ENCODE measurements at places on chromosomes 16 and 17.

- no peak for DNase-seq
Observed at GRCh38 chr16:58462089-58462488, 37.9 kb upstream of the NDRG4 start.

GRCh38 chr16:22139008-22139407 lies 23.3 kb upstream of the SDR42E2 start:
- no peak for DNase-seq

DNA sequence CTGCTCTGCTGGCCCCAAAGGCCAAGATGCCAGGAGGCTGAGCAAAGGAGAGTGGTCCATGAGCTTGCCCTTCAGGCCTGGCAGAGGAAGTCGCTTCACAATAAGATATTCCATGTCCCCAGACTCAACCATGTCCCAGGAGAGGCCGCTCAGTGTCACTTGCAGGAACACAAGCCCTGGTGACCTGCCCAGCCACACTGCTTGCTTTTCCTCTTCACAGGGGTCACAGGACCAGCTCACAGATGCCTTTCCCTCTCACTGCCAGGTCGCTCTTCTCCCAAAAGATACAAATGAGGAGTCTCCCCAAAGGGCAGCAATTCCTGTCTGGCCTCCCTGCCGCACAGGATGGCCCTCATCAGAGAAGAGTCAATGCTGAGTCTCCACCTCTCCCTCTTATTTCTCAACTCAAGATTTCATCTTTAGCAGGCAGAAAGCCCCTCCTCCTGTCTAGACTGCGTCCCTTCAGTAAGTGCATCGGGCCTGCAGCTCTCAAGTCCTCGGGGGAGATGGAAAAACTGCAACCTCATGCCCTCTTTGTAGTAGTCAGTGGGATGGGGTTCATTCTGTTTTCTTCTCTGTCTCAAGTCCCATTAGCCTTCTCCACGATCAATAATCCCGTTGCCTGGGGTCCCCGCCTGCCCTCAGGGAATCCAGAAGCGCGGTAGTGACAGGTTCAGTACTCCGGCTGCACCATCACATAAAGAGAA lies 5.0 kb downstream of the JUP start:
- no peak for DNase-seq

DNA sequence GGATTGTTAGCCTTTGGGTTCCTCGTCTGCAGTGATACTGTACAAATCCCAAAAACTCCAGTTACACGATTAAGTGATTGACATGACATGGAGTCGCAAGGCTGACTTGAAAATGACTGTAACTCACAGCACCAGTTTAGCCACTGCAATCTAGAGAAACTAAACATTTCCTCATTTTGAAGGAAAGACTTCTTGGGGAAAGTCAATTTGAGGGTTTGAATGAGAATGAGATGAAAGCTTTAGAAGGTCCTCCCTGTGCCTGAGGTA lies 4.8 kb downstream of the BANP start:
- no peak for DNase-seq

- DNase-seq = no peak
Observed at GRCh38 chr17:28384281-28385036, 13.0 kb downstream of the SARM1 start.

DNA sequence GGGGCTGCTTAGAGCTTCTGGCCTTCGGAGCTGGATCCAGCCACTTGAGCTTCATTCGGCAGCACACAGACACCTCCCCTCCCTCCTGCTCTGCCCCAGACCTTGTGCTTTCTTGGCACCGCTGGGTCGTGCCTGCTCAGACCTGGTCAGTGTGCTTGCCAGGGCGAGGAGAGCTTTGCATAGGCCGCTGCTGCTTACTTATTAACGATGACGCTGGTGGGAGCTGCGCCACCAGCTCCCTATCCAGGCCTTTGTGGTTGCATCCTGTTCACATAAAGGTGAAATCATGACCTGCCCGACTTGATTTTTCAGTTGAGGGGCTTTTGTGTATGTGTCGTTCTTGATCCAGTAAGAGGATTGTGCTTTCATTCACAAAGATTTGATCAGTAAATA lies 101.1 kb downstream of the MSI2 start:
- peak; percentile 64 for DNase-seq

GRCh38 chr16:29790949-29791844 lies 646 bp downstream of the KIF22 start:
- DNase-seq = peak; percentile 48

GRCh38 chr17:6928193-6928592 lies 67.7 kb upstream of the ALOX12 start:
- no peak for DNase-seq

- peak; percentile 43 for DNase-seq
Observed at GRCh38 chr17:59621771-59622170, 2.1 kb downstream of the CLTC start.

DNA sequence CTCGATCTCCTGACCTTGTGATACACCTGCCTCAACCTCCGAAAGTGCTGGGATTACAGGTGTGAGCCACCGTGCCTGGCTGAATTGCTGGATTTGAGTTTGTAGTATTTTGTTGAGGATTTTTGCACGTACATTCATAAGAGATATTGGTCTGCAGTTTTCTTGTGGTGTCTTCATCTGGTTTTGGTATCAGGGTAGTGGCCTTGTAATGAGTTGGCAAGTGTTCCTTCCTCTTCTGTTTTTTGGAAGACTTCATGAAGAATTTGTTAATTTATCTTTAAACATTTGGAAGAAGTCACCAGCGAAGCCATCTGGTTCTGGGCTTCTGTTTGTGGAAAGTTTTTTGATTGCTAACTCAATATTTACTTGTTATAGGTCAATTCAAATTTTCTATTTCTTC lies 26.9 kb downstream of the SPNS3 start:
- no peak for DNase-seq

GRCh38 chr17:79223471-79223870 lies 148.8 kb downstream of the ENGASE start:
- DNase-seq = no peak

DNA sequence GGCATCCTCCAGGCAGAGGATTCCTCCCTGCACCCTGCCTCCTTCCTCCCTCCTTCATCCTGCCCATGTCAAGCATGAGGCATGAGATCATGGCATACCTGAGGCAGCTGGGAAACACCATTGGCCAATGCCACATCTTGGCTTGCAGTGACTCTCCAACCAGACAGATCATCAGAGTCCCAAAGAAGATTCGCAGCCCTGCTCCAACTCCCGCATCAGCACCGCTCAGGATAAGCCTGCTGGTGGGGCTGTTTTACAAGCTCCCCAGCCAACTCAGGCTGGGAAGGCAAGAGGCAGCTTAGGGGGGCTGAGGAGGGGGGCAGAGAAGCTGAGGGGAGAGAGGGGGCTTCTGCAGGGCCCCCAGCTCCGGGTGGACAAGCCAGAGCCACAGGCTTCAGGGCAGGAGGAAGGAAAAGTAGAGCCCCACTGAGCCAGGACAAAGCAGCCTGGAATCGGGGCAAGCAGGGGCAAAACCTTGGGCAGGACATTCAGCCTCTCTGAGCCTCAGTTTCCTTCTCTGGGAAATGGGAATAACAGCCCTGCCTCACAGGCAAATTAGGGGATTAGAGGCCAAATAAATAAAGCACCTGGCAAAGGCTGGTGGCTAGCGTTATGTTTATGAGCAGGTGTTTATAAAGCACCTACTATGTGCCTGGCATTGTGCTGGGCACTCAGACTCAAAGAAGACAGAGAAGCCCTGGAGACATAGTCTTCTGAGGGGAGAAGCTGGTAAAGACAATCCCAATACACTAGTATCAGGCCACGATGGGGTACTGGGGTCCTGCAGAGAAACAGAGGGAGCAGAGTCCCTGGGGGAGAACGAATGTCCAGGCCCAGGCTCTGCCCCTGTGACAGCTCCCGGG lies 88.1 kb downstream of the GOSR1 start:
- DNase-seq = no peak

- peak; percentile 59 for DNase-seq
Observed at GRCh38 chr16:1188432-1189189, 35.7 kb downstream of the CACNA1H start.

- DNase-seq = no peak
Observed at GRCh38 chr17:73064084-73064938, 28.2 kb downstream of the SLC39A11 start.

GRCh38 chr17:27327397-27327796 lies 33.5 kb downstream of the WSB1 start:
- DNase-seq = no peak

GRCh38 chr17:40519089-40519775 lies 17.8 kb upstream of the TNS4 start:
- no peak for DNase-seq

DNA sequence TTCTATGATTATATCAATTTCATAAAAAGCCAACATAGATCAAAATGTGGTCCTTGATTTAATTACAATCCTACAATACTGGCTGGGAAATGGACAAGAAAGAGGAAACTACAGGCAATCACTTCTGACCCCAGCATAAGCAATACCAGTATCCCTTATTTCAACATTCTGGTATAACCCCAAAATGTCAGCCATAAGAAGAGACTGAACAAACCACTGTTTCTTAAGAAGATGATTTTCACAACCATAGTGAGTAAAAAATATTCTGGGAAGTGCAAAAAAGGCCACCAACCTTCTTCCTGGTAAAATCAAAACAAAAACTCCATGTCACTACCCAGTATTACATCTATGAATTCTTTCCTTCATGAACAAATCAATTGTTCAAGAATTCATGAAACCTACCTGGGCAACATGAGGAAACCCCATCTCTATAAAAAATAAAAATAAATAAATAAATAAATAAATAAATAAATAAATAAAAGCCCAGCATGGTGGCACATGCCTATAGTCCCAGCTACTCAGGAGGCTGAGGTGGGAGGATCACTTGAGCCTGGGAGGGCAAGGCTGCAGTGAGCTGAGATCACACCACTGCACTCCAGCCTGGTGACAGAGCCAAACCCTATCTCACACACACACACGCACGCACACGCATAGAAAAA lies 7.5 kb downstream of the N4BP1 start:
- DNase-seq = no peak

- DNase-seq = peak; percentile 90
Observed at GRCh38 chr16:84266451-84266850, 26.6 kb upstream of the KCNG4 start.

DNA sequence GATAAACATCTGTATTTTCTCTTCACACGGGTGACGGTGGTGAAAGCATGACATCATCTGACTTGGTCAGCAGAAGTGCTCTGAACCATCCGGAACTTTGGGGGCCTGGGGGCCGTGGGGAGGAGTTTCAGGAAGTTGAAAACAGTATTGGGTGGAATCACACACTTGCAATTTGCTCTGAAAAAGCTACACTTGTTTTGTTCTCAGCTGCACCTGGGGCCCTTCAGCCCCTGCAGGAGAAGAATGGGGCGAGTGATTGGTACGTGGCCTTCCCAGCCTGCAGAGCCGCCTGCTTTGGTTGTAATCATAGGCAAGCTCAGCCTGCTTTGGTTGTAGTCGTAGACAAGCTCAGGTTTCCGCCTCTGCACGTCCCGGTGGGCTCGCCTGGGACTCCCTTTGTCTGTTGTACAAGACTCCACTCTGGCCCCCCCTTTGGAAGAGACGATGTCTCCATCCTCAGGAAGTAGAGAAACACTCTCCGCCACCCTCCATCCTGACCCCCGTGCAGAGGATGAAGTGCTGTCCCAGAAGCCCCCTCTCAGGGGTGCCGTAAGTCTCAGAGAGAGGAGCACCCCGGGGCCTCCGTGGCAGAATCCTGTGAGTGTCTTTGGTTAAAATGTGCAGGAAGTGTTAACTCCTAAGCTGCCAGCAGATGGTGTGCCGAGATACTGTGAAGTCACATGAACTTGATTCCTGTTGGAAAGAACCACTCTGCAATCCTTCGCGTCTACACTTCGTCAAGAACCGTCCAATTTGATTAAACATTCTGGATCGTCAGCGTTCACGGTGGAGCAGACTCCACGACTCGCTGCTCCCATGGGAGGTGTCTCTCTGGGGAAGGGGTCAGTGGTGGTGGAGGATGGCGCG lies 5.4 kb downstream of the BANP start:
- DNase-seq = peak; percentile 84

DNA sequence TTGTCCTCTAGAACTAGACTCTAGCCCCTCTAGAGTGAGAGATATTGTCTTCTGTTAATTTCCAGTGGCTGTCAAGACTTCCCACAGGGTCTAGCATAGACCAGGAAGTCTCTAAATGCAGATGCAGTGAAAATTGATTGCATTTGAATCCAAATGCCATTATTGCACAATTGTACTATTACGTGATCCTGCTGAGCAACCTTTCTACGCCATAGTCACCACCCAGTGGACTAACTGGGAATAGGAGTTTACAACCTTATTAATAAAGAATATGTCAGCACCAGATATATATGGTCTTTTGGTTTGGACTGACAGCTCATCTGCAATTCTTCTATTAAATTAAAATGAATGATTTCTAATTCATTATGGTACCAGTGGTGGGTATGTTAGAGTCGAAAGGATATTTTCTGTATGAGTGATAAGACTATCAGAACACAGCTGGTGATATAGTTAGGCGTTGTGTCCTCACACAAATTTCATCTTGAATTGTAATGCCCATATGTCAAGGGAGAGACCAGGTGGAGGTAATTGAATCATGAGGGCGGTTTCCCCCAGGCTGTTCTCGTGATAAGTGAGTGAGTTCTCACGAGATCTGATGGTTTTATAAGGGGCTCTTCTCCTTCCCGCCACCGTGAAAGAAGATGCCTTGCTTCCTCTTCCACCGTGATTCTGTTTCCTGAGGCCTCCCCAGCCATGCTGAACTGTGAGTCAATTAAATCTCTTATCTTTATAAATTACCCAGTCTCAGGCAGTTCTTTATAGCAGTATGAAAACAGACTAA lies 138.9 kb upstream of the CA10 start:
- peak; percentile 28 for DNase-seq

DNA sequence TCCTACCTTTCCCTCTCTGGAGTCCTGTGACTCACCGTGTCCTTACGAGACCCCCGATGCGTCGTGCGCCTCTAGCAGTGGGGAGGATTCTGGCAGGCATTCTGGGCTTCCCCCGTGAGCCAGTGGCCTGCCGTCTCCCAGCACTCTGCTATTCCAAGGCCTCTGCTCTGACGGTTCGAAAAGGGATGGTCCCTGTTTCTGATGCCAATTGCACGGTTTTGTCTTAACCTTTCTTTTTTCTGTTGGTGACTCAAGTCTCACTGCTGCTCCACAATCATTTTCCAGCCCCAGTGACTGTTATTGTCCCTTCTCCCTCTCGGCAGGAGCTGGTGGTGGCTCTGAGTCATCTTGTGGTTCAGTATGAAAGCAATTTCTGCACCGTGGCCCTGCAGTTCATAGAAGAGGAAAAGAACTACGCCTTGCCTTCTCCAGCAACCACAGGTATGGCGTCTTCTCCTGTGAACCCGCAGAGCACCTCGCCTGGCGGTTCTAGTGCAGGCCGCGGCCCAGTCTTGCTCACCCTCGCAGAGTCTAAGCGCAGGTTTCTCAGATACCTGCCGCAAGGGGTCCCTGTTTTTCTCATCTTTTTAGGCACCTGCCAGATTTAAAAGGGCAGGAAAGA lies 100.1 kb upstream of the CHMP6 start:
- DNase-seq = no peak

GRCh38 chr17:30922235-30923030 lies 688 bp downstream of the ADAP2 start:
- DNase-seq = no peak

- DNase-seq = no peak
Observed at GRCh38 chr17:79919164-79919585, 79.9 kb upstream of the CBX4 start.

GRCh38 chr17:77101521-77102410 lies 39.0 kb upstream of the SEC14L1 start:
- DNase-seq = no peak

GRCh38 chr16:64882078-64882784 lies 239.6 kb downstream of the CDH11 start:
- DNase-seq = no peak
